ENCODE measurements at places on chromosomes 3 and 15.

DNA sequence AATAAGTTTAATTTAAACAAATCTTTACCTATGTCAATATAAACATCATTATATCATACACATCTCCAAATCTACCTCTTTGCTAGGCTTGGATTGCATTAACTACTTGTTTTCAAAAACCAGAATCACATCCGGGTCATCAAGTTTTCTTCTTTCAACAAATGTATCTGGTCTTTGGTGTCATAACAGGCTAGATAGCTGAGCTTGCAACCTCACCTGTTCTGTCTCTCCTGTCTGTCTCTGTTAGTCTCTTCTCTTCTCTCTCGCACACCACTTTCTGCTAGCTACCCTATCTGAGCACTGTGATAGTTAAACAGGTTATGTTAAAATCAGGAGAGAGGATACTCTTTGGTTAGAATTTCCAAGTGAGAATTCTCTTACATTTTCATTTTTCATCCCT, 6.7 kb downstream of the FOXB1 start:
- DNase-seq, result no peak
- H3K4me3 ChIP-seq, result no peak overlapping the region
- H3K36me3 ChIP-seq, result no peaks in the 10 kb centered on the region
- no peaks in the 10 kb centered on the region for H3K27me3 ChIP-seq
- no peak overlapping the region for H3K27ac ChIP-seq

DNA sequence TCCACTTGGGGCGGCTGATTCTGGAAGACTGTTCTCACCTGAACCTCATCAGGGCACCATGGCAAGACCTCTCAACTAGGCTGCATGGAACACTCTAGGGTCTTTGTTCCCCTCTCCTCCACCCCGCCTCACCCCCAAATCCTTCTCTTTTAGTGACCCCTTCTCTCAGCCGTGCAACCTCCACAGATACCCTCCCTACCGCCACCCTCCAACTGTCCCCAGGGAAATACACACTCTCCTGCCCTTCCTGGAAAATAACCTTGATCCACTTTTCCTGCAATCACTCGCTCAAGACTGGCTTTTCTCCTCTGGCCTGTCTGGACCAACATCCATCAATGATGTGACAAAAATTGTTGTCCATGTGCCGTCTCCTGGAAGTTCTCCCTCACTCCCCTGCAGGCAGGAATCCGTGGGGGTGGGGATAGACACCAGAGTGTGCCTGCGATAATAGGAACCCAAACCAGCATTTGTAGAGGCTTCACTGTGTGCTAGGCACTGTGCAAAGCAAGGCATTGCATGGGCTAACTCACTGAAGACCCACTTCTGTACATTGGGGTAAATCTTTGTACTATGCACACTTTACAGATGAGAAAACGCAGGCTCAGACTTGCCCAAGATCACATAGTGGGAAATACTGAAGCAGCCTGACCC, 160.1 kb upstream of the UBE2E1 start:
- DNase-seq, result no peak
- no peak overlapping the region for H3K27ac ChIP-seq
- H3K4me3 ChIP-seq, result no peak overlapping the region
- H3K4me1 ChIP-seq, result peaks cover 21% of the 10 kb centered on the region

DNA sequence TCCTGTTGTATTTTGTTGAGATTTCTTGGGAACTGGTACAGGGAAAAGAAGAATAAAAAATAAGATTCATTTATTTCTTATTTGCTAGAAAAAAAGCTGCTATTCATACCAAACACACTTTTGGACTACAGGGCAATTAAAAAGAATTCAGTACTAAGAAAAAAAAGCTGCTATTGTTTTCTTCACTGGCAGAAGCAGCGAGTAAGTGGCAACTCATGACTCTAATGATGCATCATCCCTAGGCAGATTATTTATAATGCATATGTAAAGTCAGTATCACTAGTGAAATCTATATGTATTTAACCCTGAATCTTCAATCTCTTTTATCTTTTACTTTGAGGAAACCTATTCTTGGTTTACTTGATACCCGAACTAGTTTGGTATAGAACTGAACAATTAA, 15.2 kb downstream of the PFN2 start:
- no peak overlapping the region for H3K4me3 ChIP-seq
- H3K27ac ChIP-seq, result no peak overlapping the region
- no peak for DNase-seq
- peaks cover 11% of the 10 kb centered on the region for H3K4me1 ChIP-seq

DNA sequence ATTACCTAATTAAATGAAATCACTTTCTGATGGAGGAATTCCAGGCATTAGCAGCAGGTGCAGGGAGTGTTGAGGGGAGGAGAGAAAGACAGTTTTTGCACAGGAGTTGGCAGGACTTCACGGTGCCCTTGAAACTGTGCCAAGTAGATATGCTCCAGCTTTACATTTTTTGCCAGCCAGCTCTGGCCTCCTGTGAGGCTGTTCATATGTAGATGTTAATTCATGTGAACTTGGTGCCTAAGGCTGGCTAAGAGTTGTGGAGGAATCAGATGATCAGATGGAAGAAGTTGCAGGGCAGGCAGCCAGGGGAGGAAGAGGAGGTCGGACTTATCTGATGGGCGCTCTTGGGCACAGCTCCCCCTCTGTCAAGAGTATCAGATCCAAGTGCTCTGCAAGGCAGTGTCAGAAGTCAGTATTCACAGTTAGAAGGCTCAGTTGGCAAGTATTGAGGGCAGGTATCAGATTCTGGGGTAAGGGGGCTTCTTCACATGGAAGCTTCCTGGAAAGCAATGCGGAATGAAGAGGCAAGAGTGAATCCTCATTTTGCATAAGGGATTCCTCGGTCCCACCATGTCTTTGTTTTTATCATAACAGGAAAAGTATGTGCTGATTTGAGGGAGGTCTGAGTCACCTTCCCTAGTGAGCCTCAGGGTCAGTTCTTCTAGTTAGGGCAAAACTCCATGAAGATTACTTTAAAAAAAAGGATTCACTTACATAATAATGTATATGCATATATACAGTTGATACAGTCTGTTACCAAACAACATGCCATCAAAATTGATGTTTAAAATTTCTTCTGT, 172.6 kb upstream of the UMPS start:
- no peak for DNase-seq

GRCh38 chr3:71801986-71802385, 17.0 kb upstream of the PROK2 start:
- H3K36me3 ChIP-seq, result no peaks in the 10 kb centered on the region
- no peaks in the 10 kb centered on the region for H3K27me3 ChIP-seq
- H3K4me3 ChIP-seq, result no peak overlapping the region
- DNase-seq, result no peak
- H3K27ac ChIP-seq, result no peak overlapping the region
- H3K4me1 ChIP-seq, result no peaks in the 10 kb centered on the region

GRCh38 chr15:36856339-36856973, 243.9 kb downstream of the MEIS2 start:
- no peaks in the 10 kb centered on the region for H3K4me1 ChIP-seq
- no peaks in the 10 kb centered on the region for H3K36me3 ChIP-seq
- no peak for DNase-seq
- H3K27me3 ChIP-seq, result no peaks in the 10 kb centered on the region
- no peak overlapping the region for H3K4me3 ChIP-seq

DNA sequence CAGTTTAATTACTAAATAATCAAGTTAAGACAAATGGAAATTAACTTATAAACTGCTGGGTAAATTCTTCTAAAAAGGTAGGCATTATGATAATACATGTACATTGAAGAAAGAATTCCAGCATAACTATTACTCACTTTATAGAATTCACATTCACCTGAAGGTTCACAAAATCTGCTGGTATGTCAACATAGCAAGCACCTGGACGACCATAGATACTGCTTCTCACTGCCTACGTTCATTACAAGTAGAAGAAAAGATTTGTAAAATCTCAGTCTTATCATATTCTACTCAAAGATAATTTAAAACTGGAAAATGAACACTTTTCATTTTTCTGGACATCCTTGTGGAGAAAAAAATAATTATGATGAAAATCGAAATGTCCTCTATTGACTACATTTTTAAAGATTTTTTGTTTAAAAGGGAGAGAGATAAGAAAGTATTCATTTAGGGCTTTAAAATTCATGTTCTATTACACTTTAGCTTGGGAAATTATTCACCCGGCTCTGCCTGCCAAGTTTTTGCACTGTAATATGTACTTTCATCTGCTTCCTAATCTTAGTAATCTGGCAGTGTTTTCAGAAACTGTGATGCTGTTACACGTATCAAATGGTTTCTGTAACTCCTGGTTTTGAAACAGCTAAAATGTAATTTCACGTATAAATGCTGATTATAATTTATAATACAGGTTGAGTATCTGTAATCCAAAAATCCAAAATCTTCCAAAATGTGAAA, 16.1 kb downstream of the HACL1 start:
- DNase-seq, result no peak
- H3K4me1 ChIP-seq, result no peaks in the 10 kb centered on the region
- no peaks in the 10 kb centered on the region for H3K27me3 ChIP-seq
- no peak overlapping the region for H3K4me3 ChIP-seq
- H3K36me3 ChIP-seq, result peaks cover 10% of the 10 kb centered on the region

- no peak overlapping the region for H3K27ac ChIP-seq
- H3K36me3 ChIP-seq, result no peaks in the 10 kb centered on the region
- H3K27me3 ChIP-seq, result no peaks in the 10 kb centered on the region
Observed at GRCh38 chr15:40917585-40917984, 11.6 kb upstream of the DLL4 start.

DNA sequence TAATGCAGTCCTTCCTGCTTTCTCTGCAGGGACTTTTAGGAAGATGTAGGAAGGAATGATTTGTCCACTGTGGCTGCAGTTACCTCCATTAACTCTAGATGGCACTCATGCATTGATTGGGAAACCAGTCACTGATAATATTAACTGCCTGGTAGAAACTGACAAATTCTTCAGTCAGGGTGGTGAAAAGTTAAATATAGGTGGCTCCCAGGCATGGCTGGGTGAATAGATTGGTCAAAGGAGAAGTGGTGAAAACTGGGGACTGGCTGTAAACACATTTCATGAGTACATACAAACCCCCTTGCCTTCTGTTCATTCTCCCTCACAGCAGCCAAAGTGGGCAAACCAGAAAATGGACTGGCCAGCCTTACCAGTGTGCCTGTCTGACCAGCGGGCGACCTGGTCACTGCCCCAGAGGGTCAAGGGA, 333.4 kb downstream of the THSD4 start:
- no peaks in the 10 kb centered on the region for H3K27me3 ChIP-seq
- no peak overlapping the region for H3K27ac ChIP-seq
- H3K36me3 ChIP-seq, result no peaks in the 10 kb centered on the region
- DNase-seq, result peak; percentile 45
- H3K4me3 ChIP-seq, result no peak overlapping the region
